ENCODE measurements at places on chromosomes 4 and X. TPM values are rescaled to one million over a fixed set of nuclear protein-coding genes. Genes with fewer than 3 reads are reported as not detected.

DNA sequence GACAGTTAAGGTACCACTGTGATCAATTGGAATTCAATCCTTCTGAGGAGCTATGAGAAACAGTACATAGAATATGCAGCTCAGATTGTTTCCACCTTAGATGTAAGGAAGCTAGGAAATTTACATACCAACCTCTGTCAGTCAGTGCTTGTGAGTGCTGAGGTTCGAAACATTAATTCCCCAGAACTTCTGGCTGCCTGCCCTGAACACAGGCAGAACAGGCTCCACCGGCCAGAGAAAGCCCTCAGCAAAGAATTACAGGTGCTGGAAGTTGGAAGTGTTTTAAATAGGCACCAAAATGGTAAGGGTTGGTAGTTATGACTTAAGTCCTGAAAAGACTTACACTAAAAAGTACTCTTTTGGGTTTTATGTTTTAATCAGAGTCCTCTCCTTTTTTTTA is 651.8 kb downstream of the C4orf33 start:
- DNase-seq, result no peak

DNA sequence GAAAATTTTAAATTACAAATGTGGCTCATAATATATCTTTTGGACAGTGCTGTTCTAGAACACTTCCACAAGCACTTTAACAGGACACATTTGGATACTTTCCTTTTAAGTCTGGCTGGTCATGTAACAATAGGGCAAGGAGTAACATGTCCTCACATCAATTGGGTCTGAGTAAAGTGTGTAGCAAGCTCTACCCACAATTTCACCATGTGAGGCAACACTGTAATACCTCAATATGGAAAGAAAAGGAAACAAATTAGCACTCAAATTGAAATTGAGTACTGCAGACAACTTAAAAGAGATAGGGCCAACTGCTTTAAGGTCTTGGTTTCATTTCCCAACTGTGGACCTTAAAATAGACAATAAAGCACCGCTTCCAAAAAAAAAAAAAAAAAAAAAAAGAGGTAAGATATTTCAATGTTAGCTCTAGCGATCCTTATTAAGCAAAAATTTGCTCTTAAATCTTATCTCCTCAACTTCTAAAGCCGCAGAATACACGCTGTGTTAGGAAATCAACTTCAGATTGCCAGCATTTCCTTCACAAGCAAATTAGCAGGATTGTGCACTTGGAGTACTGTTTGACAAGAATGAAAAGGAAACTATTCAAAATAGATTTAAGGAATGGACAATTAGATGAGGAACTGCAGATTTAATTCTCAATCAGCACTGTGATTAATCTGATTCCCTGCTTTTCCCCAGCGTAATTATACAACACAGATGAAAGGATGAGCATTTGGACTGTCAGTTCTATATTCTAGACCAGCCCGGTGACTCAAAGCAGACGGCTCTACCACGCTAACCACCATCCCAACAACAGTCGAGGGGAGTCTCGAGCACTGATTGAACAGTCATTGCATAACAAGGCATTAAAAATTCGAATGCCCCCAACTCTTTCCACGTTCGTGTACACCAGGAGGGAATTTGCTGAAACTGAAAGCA is 1.6 kb downstream of the CASK start:
- DNase-seq, result no peak

GRCh38 chr4:107937040-107937439 is 5.7 kb downstream of the CYP2U1 start:
- no peak for DNase-seq

DNA sequence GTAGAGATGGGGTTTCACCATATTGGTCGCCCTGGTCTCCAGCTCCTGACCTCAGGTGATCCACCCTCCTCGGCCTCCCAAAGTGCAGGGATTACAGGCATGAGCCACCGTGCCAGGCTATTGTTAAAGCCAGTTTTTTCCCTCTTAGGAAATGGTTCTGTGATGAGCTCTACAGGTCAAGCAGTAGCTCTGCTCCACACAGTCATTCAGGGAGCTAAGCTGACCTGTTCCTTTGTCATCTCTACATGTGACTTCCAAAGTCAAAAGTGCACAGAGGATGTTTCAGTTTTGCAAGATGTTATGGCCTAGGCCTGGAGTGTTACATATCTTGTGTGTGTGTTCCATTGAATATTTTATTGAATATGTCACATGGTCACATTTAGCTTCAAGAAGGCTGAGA is 11.4 kb downstream of the MCUB start:
- no peak for DNase-seq

GRCh38 chr4:11869191-11869870 is 440.6 kb upstream of the HS3ST1 start:
- DNase-seq, result no peak

DNA sequence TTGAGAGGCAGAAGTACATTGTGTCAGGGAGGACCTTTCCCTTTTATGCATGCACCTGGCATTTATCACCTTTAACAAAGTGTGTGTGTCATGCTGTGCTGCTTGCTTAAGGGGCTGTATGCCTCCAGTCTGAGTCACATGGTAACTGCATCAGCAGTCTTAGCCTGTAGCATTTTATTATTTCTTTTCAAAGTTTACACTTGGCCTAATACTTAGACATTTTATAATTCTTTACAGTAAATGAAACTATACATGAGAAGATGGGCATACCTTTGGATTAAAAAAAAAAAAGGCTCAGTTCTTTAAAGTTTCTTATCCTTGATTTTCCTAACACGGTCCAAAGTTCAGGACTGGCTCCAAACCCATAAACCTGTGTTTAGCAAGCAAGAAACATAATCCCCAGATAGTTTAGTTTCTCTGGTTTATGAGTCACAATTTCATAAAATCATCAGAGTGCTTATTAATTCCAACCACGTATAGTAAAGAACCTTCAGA is 14.6 kb downstream of the NPNT start:
- DNase-seq, result no peak

GRCh38 chrX:52437212-52437611 is 58.4 kb upstream of the XAGE1A start:
- no peak for DNase-seq

Gene RIBC1
- 0.62 TPM for total RNA-seq

Gene ESX1
- not detected for total RNA-seq

Gene TCEAL6
- total RNA-seq, result not detected

All from Right ventricle myocardium inferior (tissue), 1 donor.